Esophagus squamous epithelium (tissue), 5 donors: ENCODE measurements at places on chromosomes 6 and 20.

GRCh38 chr20:1108437-1108920 is 9.9 kb upstream of the PSMF1 start:
- DNase-seq: no peak

GRCh38 chr20:59756241-59756640 is 151.9 kb downstream of the PHACTR3 start:
- no peak for DNase-seq

DNA sequence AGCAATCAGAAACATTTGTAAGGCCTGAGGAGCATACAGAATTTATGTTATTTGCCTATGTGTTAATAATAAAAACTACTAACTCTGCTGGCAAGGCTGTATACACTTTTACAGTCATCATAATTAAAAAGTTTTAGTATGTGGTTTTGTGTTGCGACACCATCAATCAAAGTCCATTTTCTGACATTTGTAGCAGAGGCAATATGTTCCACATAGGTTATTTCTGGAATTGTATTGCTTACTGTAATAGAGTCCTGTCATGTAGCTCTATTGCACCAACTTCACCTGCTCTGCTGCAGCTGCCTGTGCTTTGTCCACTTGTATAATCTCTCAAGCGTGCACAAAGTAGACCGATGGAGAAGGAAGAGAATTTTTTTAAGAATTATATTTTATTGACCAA is 501.8 kb downstream of the HACE1 start:
- no peak for DNase-seq

- DNase-seq: peak; percentile 7
These were observed 20.7 kb downstream of the SYNJ2 start for GRCh38 chr6:158002249-158002950.

DNA sequence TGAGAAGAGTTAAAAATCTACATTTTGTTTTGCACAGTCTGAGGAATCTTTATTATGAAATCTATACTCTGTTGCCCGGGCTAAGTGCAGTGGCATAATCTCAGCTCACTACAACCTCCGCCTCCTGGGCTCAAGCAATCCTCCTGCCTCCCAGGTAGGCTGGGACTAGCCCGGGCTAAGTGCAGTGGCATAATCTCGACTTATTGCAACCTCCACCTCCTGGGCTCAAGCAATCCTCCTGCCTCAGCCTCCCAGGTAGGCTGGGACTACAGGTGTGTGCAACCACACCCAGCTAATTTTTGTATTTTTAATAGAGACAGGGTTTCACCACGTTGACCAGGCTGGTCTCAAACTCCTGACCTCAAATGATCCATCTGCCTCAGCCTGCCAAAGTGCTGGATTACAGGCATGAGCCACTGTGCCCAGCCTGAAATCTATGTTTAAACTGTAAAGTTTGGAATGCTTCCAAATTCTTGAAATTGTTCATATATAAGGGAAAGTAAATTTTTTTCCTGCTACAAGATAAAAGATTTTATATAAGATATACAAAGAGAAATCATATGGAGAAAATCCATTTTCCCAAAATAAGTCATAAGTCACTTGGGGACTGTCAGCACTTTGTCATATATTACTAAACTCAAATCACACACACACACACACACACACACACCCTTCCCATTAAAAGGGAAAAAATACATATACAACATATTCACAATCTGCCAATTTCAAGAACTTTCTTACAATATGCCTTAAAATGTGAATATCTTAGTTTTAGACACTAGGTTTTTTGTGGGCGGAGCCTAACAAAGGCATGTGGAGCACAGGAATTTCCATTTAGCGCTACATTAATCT is 19.4 kb downstream of the PTPRK start:
- no peak for DNase-seq

DNA sequence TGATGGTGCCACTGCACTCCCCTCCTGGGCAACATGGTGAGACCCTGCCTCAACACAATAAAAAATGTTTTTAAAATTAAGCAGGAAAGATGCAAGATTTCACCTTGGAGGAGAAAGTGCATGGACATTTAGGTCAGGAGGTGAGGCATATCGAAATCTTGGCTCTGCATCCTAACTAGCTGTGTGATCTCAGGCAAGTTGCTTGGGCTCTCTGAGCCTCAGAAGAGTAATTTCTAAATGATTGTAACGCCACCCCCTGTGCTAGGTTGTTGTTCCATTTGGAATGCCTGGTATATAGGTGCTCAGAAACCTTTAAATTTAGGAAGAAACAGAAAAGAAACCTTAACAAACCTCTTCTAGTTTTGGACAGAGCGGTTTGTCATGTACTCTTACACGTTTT is 35.9 kb upstream of the C20orf144 start:
- no peak for DNase-seq

GRCh38 chr20:59013959-59014608 is 5.1 kb upstream of the TUBB1 start:
- DNase-seq: no peak

DNA sequence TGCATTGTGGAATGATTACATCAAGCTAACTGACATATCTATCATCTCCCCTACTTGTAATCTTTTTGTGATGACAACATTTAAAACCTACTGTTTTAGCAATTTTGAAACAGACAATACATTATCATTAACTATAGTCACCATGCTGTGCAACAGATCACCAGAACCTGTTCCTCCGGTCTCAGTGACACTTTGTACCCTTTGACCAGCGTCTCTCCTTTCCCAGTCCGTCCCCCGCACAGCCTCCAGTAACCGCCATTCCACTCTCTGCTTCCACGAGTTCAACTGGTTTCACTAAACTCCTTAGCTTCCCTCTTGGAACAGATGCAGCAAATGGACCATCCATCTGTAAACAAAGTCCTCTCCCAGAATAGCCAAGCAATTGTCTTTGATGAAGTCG is 21.8 kb downstream of the LRP11 start:
- no peak for DNase-seq

- DNase-seq: no peak
These were observed 97.7 kb downstream of the SLC16A10 start for GRCh38 chr6:111184827-111185532.

GRCh38 chr20:31833130-31833930 is 12.1 kb downstream of the FOXS1 start:
- no peak for DNase-seq

DNA sequence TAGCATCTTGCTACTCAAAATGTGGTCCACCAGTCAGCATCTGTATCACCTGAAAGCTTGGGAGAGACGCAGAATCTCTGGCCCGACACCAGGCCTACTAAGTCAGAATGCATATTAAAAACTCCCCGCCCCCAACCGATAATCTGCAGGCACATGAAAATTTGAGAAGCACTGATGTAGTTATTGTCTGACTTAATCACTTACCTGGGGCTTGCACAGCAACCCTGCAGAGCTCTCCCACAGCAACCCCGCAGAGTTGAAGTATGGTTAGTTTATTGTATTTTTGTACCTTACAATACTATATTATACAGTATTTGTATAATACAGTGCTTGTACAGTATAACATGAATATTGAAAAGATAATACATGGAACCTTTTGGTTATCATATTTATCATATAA is 53.7 kb downstream of the KLHL31 start:
- no peak for DNase-seq

DNA sequence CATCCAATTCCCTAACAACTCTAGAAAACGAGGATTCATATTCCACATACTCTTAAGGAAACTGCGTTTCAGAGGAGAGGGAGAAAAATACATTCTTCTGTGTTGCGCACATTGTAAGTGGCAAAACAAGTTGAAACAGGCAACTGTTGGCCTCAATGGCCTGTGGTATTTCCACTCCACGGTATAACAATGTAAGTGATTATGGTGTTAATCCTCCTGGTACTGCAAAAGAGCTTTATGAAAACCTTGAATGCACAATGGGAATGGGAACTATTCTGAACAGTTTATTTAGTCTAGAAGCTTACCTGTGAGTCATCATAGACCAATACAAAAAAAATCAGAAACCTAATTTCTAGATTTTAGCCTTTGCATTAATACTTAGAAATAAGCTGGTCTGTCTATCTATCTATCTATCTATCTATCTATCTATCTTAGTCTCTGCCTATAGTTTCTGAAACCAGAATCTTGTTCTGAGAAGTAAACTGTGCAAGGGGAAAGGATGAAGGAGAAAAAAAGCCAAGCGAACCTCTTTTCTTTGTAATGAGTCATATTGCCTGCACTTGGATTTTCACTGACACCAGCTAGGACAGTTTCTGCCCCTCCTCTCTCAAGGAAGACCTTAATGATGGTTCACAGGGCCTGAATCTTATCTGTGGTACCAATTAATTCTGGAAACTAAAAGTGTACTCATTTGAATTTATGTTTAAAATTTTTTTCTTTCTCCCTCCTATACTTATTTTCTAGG is 101.5 kb downstream of the RNF144B start:
- DNase-seq: no peak

DNA sequence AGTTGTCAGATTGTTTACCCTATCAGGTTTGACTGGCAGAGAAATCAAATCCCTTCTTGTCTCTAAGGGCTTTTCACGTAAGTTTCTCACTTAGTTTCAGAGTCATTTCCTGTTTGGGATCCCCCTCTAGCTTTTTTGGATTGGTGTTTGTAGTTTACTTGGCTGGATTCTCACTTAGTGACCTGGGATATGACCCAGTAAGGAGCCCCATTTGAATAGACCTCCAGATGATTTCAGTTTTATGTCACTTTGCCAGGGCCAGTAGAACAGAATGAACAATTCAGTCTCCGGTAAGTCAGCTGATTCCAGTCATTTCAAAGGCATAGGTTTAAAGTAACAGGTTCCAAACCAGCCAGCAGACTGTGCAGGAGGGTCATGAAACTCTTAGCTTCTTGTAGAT is 8.2 kb downstream of the FAM135A start:
- no peak for DNase-seq

DNA sequence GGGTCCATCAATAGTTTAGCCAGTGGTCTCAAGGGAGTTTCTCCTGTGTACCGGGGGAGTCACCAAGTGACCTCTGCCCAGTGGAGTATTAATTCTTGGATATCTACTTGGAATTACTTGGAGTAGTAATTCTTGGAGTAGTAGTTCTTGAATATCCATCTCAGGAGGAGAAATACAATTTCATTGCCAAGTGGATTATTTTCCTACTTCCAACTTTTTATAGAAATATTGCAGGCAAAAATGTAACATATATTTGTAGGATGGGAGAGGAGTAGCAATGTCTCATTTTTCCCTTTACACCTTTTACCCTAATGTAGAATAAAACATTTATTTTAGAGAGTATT is 91.6 kb upstream of the FAM184A start:
- DNase-seq: no peak

DNA sequence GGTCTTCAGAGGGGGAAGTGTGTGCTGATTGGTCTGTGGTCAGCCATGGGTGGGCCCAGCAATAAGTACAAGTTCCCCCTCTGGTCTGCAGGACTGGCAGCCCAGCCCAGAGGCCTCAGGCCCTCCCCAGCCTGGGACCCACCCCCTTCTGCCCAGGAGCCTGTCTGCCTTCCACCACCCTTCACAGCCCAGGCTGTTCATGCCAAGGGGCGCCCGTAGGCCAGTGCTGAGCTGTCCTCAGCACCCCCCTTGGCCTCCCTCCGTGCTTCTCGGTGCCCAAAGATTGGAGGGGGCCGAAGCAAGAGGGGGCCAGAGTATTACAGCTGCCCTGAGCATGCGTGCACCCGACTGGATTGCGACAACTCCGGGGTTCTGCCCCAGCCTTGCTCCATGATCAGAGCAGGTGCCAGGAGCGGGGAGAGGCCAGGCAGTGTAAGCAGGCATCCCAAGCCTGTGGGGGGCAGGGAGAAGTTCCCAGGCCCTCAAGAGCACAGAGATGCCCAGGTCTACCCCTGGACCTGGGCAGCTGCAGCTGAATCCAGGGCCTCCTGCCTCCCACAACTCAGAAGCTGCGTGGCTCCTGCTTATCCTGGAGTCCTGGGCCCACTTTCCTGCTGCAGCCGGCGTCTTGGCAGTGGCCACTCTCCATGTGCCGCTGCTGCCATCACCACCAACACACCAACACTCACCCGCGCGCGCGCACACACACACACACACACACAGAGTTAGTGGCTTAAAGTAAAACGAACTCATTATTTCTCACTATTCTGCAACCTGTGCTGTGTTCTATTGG is 33.3 kb downstream of the CST9L start:
- DNase-seq: no peak

GRCh38 chr6:6466967-6467761 is 121.4 kb upstream of the LY86 start:
- no peak for DNase-seq

- DNase-seq: no peak
These were observed 9.0 kb downstream of the ADGRF1 start for GRCh38 chr6:47032974-47033765.

- no peak for DNase-seq
These were observed 526.6 kb upstream of the IRAK1BP1 start for GRCh38 chr6:78340755-78341154.

DNA sequence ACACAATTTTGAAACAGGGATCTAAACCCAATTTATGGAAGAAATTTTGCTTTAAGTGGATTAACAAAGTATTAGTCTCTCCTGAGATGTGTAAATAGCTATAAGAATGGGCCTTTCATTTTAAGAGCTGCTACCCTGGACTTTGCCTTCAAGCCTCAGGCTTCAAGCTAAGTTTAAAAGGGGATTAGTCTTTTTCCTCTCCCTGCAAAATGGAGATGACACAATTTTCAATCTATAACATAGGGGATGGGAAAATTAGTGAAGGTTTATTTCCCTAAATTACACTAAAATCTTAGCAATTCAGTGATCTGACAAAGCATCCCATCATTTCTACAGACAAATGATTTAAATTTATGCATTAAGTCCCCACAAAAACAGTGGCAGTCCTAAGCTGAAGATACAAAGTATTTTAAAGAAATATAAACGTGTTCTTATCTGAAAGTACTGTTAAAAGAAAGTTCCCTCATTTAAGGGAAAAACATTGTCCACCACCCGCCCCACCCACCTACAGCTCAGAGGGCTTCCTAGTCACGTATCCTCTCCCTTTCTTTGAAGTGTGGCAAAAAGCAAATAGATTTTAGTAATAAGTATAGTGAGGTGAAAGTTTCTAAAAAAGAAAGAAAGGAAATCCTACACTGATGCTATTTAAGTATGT is 14.5 kb downstream of the ARHGAP18 start:
- DNase-seq: no peak

DNA sequence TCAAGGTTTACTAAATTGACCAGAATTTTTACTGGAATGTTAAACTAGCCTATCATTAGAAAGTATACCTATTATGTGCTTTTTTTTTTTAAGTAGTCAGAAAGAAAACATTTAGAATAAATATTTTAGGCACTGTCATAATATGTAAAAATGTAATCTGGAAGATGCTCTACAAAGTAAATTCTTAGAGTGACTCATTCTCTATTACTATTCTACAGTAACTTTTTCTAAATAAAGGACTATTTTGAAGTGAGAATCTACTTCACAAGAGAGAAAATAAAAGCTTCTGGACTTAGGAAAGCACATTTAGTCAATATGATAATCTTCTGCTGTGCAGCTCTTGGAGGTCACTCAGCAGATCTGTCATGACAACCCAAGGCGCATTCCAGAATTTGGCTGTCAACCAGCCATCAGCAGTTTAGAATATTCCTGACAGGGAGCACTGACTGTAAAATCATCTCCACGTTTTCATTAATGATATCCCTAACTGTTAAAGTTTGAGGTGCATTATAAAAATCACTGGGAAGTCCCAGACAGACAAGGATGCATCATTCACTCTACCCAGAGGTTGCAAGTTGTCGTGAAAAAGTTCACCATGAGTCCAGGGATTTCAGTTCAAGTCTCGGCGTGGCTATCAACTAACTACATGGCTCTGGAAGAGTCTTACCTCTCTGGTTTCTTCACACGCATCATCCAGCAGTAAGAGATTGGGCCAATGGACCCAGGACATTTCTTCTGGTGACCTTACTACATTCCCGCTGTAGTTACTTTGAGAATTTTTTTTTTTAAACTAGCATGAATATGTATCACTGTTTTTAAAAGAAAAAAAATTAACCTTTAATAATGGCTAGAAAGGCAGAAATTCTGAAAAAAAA is 374.9 kb downstream of the GJA1 start:
- DNase-seq: no peak

GRCh38 chr6:165245701-165246100 is 63.7 kb downstream of the C6orf118 start:
- DNase-seq: no peak
